ENCODE measurements at places on chromosomes 2 and 18. TPM values are rescaled to one million over a fixed set of nuclear protein-coding genes. Genes with fewer than 3 reads are reported as not detected.

RBKS gene
- 0.85 TPM for polyA plus RNA-seq

- no peak for DNase-seq
Measured at GRCh38 chr2:174062934-174063333, 97.8 kb upstream of the SP3 start.

GRCh38 chr2:11154016-11154922 lies 998 bp upstream of the SLC66A3 start:
- DNase-seq: peak; percentile 38

GRCh38 chr18:12012697-12013096 lies 31.4 kb downstream of the IMPA2 start:
- no peak for DNase-seq

TMEM247 gene
- polyA plus RNA-seq: not detected

SLC25A52 gene
- polyA plus RNA-seq: 0.20 TPM

DNA sequence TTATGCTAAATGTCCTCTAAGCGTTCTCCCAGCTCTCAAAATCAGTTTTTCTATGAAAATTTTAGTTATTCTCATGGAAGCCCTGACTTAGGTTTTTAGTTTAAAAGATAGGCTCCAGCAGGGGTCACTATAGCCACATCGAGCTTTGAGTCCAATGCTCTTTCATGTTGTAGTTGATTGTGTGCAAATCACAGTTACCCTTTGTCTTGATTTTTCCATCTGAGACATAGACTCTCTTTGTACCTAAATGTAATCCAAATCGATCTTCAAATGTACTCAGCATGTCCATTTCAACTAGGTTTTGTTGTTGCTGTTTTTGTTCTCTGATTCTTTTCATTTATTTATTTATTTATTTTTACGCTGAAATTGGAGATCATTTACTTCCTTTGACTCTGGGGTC lies 26.4 kb upstream of the MSTN start:
- DNase-seq: peak; percentile 73

GRCh38 chr18:76350134-76351025 lies 144.7 kb downstream of the ZNF516 start:
- DNase-seq: no peak

STK39 gene
- not detected for polyA plus RNA-seq

DNA sequence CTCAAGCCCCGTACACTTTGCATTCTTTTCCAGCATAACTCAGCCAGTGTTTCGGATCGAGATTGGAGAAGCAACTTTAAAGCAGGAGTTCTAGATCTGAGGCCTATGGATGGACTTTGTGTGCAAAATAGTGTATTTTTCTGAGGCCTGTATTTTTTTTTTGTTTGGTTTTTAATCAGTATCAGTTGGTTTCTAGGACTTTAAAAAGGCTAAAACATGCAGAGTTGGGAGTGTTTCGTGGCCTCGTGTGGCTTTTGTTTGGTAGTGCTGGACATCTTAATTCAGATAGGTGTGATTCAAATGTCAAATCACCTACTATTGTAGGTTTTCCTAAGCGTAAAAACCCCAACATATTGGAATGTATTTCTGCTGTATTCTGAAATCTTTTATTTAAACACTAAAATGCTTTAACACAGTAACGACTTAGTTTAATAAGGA lies 282 bp upstream of the PUS10 start:
- no peak for DNase-seq

DNA sequence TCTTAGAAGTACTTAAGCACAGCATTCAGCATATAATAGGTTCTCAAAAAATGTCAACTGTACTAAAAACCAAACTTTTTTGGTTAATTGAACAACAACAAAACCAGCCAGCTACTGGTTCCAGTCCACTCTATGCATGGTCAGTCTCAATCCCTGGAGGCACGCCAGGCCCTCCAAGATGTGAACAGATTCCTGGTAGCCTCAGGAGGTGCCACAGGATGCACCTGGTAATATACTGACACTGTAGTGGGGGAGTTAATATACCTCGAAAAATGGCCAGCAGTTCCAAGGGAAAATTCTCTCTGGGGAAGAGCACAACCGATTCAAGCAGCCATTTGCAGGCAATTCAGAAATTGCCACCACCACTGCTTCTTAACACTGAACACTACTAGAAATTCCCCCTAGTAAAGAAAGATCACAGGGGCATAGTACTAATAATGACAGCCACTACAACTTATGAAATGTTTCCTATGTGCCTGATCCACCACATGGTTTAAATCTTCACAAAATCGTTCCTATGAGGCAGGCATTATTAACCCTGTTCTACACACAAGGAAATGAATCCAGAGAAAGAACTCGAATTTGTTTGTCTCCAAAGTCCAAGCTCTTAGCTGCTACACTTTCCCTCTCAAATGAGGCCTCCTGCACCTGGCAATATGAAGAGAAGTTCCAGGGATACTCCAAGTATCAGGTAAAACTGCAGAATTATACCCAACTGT lies 3.4 kb downstream of the MGAT4A start:
- no peak for DNase-seq

SERPINB11 gene
- polyA plus RNA-seq: not detected

COQ10B gene
- 15.3 TPM for polyA plus RNA-seq

- DNase-seq: no peak
Measured at GRCh38 chr2:119857742-119858141, 98.0 kb downstream of the PTPN4 start.

- no peak for DNase-seq
Measured at GRCh38 chr2:172088245-172089004, 3.1 kb downstream of the DLX1 start.

RAB17 gene
- 2.1 TPM for polyA plus RNA-seq

ANTXR1 gene
- 140 TPM for polyA plus RNA-seq

OSBPL6 gene
- 8.1 TPM for polyA plus RNA-seq

DNA sequence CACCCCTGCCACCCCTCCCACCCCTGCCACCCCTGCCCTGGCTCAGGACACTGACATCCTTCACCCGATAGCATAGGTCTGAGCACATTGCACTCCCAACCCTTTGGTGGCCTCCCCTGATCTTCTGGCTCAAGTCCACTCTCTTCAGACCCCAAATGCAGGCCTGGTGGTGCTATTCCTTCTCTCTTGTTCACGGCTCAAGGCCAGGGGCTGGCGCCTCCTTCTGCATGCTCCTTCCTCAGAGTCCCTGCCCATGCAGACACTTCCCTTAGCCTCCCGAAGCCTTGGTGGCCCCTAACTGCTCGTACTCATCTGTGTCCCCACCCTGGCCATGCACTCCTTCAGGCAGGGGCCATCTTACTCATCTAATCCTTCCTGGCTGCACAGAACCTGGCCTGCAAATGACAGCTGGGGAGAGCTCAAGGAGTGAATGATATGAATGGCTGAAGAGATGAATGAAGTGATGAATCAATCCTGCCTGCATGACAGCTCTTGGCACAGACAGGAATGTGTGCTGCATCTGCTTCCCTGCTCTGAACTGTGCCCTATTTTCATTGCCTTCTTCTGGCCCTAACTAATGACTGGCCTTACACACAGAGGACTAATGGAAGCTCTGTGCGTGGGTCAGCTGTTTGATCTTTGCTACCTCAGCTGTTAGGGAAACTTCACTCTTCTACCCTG lies 290.8 kb downstream of the DYSF start:
- DNase-seq: no peak

GRCh38 chr2:126657636-126658318 lies 1.8 kb downstream of the GYPC start:
- DNase-seq: peak; percentile 52

DNA sequence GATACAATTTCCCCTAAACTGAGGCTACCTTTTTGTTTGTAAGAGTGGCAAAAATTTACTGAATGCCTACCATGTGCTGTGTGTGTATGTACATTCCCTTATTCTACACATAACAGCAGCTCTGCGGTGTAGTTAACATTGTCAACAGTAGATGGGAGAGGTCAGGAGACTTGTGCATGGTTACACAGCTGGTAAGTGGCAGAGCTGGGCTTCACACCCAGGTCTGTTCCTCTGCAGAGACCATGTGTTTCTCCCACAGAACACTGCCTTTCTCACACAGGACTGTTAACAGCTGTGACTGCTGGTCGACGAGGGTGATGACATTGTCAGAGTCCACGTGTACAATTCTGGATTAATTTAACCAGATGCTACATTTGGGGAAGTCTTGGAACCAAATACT lies 49.1 kb downstream of the EML6 start:
- no peak for DNase-seq

- DNase-seq: no peak
Measured at GRCh38 chr2:176427549-176427948, 158.3 kb downstream of the MTX2 start.

DNA sequence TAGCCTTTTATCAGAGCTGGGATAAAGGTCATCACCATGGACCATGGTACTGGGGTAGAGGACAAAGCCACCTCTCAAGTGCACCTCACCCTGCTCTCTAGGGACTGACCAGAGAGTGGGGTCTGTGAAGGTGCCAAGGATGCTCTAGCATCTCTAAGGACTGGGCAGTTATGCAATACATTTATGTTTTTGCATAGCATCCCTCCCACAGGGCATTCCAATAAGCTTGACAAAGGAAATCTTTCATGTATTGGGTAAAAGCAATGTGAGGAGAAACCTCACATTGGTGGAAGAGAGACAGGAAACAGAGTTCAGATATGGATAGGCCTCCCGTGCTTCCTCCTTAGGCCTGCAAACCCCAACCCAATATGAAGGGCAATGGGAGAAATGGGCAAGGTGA lies 31.6 kb downstream of the STK39 start:
- DNase-seq: no peak

CABYR gene
- 3.3 TPM for polyA plus RNA-seq

GRCh38 chr18:43692099-43692690 lies 414.9 kb upstream of the SYT4 start:
- no peak for DNase-seq

PSMG2 gene
- 61.4 TPM for polyA plus RNA-seq

DNA sequence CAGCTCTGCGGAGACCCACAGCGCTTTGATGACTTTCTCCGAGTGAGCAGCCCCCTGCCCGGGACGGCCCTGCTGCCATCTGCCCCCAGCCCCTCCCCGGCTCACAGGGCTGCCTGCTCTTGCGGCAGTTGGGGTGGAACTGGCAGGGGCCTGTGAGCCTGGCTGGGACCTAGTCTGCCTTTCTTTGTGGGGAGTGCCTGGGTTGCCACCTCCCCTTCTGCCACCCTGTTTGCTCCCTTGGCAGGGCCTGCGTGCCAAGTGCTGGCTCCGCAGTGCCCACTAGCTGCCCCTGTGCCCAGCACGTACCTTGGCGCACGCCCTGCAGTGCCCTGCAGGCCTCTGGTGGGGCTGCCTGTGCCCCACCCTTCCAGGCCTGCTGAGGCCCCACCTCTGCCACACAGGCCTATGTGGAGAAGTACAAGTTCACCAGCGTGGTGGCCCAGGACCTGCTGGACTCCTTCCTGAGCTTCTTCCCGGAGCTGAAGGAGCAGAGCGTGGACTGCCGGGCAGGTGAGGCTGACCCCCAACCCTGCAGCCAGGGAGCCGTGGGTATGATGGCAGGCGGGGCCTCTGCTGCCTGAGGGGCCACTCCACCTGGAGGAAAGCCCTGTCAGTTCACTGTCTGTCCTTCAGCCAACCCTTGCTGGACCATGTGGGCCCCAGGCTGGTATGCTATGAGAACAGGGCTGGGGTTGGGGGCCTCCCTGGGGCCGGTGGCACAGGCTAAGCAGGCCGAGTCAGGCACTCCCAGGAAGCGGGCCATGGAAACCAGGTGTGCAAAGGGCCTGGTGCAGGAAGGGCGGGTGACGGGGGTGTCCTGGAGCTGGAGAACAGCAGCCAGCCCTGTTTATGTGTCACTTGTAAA lies 7.0 kb downstream of the RNPEPL1 start:
- no peak for DNase-seq

- no peak for DNase-seq
Measured at GRCh38 chr2:9462886-9463697, 11.3 kb upstream of the IAH1 start.

GRCh38 chr18:5958822-5959221 lies 63.5 kb upstream of the TMEM200C start:
- DNase-seq: no peak

GRCh38 chr2:236939721-236940231 lies 145.9 kb upstream of the COPS8 start:
- no peak for DNase-seq

DNA sequence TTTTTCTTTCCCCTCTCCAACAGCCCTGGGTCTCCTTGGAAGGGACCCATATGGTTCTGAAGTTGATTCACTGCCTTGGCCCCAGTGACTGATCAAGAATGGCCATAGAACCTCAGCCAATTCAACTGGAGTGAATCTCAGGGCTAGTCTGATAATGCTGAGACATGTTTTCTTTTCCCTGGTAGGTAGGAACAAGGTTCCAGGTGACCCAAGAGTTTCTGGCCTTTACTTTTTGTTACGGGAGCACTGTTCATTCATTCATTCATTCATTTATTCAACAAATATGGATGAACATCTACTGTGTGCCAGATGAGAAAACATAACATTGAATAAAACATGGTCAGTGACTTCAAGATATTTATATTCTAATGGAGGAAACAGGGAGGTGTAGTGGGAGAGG lies 3.1 kb upstream of the ZCCHC2 start:
- no peak for DNase-seq

- DNase-seq: no peak
Measured at GRCh38 chr2:139156730-139157129, 376.5 kb upstream of the NXPH2 start.

- no peak for DNase-seq
Measured at GRCh38 chr2:239098288-239098970, 250.5 kb downstream of the TWIST2 start.

DNA sequence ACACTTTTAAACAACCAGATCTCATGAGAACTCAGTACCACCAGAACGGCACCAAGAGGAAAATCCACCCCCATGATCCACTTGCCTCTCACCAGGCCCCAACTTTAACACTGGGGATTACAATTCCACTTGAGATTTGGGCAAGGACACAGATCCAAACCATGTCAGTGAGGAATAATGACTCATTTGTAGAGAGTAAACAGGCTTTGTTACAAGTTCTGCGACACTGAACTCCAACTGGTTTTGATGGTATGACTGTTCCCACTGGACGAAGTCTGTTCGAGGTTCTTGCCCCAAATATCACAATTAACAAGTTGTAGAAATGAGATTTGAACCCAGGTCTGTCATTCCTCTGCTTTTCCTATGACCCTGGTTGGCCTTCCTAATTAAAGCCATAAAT lies 718.1 kb upstream of the ID2 start:
- DNase-seq: no peak

DNA sequence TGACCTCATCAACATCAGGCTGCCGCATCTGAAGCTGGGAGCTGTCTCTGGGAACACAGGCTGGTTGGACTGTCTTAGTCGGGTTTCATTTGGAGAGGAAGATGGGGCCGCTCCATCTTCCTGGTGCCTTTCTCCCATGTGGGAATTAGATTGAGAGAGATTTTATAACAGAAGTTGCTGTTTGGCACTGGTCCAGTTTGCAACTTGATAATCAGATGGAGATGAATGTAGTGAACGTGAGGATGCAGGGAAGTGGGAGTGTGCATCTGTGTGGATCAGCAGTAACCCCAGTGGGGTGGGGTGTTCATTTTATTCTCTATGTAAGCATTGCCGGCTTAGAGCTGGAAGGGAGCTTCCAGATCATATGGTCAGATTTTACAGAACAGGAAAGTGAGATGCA lies 250.9 kb downstream of the DCDC2C start:
- DNase-seq: no peak

DNA sequence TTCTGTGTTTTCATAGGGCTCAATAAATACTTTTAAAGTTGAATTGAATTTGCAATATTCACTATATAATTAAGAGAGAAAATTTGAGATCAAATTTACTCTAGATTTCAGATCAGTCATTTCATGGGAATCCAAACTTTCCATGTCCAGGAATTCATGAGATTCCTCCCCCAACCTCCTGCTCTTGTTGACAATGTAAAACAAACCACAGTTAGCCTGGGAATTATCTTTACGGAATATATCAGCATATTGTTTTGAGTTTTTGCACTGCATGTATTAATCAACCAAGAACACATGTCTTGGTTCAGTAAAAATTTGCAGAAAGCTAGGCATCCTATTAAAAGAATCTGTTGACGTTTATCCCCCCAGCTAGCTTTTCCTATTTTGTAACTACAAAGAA lies 42.3 kb downstream of the CYP1B1 start:
- no peak for DNase-seq

All from muscle of arm (tissue), 14 donors.